ENCODE measurements at places on chromosomes 4 and X.

- no peak for DNase-seq
Observed at GRCh38 chrX:2521927-2522386, 21.2 kb upstream of the DHRSX start.

DNA sequence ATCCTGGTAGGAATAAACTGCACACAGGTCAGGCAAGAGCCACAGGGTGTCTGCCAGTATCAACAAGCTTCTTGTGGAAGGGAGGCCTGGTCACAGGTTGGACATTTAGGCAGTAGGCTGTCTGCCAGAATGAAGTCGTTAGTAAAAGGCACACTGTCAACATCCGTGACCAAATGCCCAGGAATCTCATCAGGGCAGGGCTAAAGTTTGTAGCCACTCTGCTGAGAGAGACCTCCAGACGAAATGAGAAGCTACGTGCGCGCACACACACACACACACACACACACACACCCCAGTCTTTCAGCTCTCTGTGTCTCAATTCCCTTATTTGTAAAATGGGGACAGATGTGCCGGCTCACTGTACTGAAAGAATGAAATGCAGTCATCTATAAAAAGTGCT is 408.7 kb upstream of the ZFP42 start:
- DNase-seq, result peak; percentile 27

GRCh38 chrX:72381439-72382201 is 75.9 kb upstream of the CITED1 start:
- DNase-seq, result peak; percentile 92

GRCh38 chr4:81906905-81907304 is 435.2 kb upstream of the RASGEF1B start:
- no peak for DNase-seq

GRCh38 chrX:31291131-31291530 is 219.3 kb upstream of the FTHL17 start:
- DNase-seq, result no peak

DNA sequence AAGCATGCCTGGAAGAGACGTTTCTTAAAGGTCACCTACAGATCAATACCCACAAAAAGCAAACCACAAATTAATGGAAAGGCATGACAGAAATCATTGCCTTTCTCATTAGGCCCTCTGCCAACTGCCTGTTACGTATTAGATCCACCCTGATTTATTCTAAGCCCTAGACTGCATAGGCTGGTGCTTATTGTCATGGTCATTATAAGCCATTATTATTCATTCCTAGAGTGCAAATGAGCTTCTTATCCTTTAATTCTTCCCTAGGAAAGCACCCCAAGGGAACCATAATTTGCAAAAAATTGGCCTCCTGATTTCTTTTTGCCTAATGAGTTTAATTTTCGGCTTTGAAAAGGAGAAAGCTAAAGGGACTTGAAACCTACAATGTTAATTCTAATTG is 184.2 kb upstream of the GPRIN3 start:
- no peak for DNase-seq

All from T47D (cell line).